ENCODE measurements at places on chromosomes 6 and 20. TPM values are rescaled to one million over a fixed set of nuclear protein-coding genes. Genes with fewer than 3 reads are reported as not detected.
A peak's percentile ranks its signal among the peaks of the same experiment; 100 is the strongest.

GRCh38 chr6:151822252-151823111, 15.0 kb downstream of the ESR1 start:
- no peak overlapping the region for H3K27ac ChIP-seq
- H3K36me3 ChIP-seq, result no peaks in the 10 kb centered on the region
- no peak for DNase-seq

ACTL10 gene
- total RNA-seq, result 2.3 TPM

DNA sequence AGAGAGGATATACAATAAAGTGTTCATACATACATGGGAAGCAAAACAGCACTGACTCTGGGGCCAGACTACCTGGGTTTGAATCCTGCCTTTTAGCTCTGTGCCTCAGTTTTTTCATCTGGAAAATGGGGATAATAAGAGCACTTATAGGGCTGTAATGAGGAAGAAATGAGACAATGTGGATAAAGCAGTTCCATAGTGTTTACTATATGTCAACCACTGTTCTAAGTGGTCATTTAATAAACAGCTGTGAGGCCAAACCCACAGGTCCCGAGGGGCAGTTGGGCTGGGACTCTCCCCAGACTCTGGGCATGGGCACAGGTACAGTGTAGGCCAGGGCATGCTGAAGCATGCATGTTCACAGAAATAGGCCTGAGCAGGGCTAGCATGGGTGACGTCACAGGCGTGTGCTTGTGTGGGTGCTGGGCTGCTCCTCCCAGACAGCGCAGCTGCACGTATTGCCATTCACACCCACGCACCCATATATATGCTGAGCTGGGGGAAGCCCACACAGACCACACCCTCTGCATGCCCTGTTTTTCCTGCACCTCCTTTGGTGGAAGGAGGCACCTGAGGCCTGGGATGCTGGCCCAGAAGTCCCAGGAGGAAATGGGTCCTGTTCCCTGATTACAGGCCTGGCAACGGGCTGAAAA, 3.5 kb upstream of the PLCG1 start:
- no peak overlapping the region for H3K4me3 ChIP-seq
- peak; percentile 80 for DNase-seq
- peaks cover 7% of the 10 kb centered on the region for H3K36me3 ChIP-seq
- H3K27me3 ChIP-seq, result no peaks in the 10 kb centered on the region
- peaks cover 48% of the 10 kb centered on the region for H3K4me1 ChIP-seq
- H3K27ac ChIP-seq, result peak overlapping the region; percentile 62

DNA sequence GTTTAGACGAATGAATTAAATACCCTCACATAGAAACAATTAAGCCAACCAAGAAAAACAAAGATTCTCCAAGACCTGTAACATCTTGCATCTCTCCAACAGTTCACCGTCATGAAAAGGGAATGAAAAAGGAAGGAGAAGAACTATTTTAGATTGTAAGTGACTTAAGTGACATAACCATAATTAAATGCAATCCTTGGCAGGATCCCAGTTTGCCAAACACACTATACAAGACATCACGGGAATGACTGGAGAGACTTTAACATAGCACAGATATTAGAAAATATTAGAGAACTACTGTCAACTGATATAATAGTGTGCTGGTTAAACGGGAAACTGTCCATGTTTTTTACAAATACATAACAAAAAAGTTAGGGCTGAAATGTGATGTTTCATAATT, 22.2 kb downstream of the EPB41L2 start:
- H3K4me3 ChIP-seq, result no peak overlapping the region
- H3K27me3 ChIP-seq, result peaks cover 1% of the 10 kb centered on the region
- no peak overlapping the region for H3K27ac ChIP-seq
- H3K4me1 ChIP-seq, result no peaks in the 10 kb centered on the region

MAS1 gene
- not detected for total RNA-seq

LY6G6D gene
- total RNA-seq, result not detected

DNA sequence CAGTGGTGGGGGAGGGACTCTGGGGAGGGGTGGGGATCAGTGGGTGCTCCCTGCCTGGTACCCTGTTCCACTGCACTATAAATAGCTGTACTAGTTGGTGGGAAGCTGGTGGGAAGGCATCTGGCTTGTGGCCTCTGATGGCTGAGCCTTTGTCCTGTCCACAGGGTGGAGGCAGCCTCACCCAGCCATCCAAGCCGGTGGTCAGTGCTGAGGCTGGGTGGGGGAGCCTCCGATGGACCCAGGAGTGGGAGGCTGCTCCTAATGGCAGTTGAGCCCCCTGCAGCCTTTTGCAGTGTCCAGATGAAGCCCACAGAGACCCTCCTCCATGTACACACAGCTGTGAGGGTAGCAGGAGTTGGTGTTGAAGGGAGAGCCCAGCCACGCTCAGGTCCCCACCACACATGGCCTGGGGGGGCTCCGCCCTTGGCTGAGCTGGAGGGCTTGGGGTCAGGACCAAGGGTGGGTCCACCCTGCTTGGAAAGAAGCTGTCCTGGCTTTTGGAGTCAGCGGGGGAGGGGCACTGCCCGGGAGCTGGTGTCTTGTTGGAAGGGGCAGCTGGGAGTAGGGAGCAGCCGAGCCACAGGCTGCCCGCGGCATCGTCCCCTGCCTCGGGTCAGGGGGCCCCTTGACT, 2.5 kb downstream of the PPDPF start:
- no peak overlapping the region for H3K27ac ChIP-seq
- H3K27me3 ChIP-seq, result no peaks in the 10 kb centered on the region
- peaks cover 30% of the 10 kb centered on the region for H3K4me1 ChIP-seq
- H3K36me3 ChIP-seq, result peaks cover 24% of the 10 kb centered on the region
- H3K4me3 ChIP-seq, result no peak overlapping the region

LY6G6F gene
- not detected for total RNA-seq

DNA sequence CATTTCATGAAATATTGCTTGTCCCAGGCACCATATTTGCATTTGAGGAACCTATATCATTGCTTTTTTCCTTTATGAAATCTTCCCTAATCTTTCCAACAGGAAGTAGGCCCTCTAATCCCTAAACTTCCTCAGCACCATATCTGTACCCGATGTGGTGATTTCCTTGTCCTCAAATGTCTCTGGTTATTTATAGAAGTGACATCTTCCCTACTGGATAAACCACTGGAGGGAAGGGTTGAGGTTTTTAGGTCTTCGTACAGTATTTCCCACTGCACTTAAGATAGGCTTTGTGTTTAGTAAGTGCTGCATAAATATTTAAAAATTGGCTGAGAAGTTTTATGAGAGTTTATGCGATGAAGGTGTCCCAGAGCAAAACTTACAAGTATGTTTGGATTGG, 54.9 kb upstream of the TMEM170B start:
- H3K27ac ChIP-seq, result no peak overlapping the region
- DNase-seq, result no peak
- no peaks in the 10 kb centered on the region for H3K27me3 ChIP-seq
- H3K4me1 ChIP-seq, result no peaks in the 10 kb centered on the region
- H3K4me3 ChIP-seq, result no peak overlapping the region
- no peaks in the 10 kb centered on the region for H3K36me3 ChIP-seq
